ENCODE measurements at places on chromosomes 1 and 21.

- no peak for DNase-seq
Observed at GRCh38 chr1:71245246-71245645, 164.4 kb upstream of the ZRANB2 start.

DNA sequence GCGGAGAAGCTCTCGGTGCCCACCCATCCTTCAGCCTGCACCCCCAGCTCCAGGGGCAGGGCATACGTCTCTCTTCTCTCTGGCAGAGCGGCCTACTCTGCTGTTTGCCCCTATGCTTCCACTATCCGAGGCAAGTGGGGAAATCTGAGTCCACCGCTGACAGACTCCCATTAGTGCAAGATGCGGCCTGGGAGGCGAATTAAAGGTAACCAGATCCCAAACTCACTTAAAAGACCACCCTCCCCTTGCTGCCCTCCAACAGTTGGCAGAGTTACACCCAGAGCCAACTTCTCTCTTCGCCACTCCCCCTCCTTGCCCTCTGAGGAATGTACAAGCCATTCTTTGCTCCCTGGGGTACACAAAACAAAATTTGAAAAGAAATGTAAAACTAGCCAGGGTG, 6.4 kb downstream of the FOXD3 start:
- no peak for DNase-seq

- DNase-seq: no peak
Observed at GRCh38 chr21:25640202-25640942, 1.3 kb downstream of the JAM2 start.

DNA sequence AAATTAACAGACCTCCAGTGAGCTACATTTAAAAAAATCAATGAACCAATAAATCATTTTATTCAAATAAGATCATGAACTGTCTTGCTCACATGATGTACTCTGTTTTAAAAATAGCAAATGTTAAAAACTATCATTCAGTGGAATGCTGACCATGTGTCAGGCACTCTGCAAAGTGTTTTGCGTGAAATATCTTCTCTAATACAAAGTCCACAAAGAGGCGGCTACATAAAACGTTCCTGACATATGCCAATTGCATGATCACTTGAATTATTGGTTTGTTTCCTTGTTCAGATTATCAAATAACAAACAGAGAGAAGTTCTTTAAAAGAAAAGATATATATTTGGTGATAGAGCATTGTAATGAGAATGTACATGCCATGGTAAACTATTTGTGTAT, 10.7 kb downstream of the FMO2 start:
- DNase-seq: no peak

- no peak for DNase-seq
Observed at GRCh38 chr1:208201229-208201628, 43.0 kb downstream of the PLXNA2 start.

DNA sequence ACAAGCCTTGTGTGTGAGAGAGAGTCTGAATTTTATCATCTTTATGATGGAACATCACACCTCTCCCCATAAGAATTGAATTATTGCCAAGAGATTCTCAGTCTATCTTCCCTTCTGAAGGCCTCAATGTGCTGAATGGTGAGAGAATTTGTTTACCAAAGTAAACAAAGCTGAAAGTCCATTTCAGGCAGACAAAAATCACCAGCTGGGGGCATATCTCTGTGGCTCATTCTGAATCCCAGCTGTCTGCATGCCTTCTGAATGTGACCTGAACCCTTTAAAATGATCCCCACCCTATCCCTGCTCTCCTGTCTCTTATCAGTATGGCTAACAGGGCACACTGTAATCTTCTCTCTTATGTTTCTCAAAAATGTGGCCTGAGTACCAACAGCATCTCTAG, 99.1 kb upstream of the CAMK1G start:
- no peak for DNase-seq

GRCh38 chr1:87826681-87827251, 498.1 kb downstream of the LMO4 start:
- peak; percentile 53 for DNase-seq

- DNase-seq: no peak
Observed at GRCh38 chr1:58591806-58592205, 14.8 kb upstream of the TACSTD2 start.

DNA sequence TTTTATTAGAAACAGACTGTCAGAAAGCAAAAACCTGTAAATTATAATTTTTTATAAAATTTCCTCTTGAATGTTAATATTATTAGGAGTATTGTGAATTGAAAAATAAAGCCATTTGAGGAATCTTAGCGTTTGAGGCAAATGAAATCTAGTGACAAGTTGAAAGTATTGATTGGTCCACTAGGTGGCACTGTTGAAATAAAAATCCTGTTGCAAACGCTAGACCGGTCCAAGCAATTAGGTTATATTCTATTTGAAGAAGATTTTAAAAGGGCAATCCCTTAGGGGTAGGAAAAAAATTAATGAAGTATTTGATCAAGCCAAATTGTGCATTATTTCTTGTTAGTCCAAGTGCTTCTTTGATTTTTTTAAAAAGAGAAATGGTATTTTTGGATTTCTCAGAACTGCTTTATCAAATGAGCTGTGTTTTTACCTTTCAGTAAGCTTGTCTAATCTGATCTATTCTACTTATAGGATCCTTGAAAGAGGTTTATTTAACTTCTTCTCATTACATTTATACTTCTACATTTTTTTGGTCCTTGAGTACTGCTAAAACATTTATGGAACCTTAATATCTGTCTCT, 57.7 kb downstream of the ATG4C start:
- DNase-seq: peak; percentile 61

DNA sequence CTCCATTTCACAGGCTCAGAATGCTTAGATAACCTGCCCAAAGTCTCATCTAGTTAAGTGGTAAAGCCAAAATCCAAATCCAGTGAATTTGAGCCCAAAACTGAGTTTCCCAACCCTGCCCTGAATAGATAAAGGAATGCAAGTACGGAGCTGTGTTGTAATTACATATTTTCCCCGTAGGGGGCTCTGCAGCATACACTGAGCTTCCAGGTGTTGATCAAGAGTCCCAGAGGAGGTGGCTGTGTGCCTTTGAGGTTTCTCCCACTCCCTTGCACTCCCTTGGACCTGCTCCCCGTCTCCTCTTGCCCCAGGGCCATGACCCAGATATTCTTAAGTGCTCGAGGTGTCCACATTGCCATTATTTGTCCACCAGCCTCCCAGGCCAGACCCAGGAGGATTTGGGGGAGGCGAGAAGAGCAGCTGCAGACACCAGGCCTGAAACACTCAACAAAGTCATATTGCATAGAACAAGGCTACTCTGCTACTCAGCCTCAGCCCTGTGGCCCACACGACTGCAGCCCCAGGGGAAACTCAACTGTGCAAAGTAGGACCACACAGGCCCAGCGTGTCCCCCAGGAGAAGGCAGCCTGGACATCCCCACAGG, 18.4 kb upstream of the LY9 start:
- peak; percentile 52 for DNase-seq

- DNase-seq: no peak
Observed at GRCh38 chr1:29325675-29326074, 89.4 kb downstream of the PTPRU start.

DNA sequence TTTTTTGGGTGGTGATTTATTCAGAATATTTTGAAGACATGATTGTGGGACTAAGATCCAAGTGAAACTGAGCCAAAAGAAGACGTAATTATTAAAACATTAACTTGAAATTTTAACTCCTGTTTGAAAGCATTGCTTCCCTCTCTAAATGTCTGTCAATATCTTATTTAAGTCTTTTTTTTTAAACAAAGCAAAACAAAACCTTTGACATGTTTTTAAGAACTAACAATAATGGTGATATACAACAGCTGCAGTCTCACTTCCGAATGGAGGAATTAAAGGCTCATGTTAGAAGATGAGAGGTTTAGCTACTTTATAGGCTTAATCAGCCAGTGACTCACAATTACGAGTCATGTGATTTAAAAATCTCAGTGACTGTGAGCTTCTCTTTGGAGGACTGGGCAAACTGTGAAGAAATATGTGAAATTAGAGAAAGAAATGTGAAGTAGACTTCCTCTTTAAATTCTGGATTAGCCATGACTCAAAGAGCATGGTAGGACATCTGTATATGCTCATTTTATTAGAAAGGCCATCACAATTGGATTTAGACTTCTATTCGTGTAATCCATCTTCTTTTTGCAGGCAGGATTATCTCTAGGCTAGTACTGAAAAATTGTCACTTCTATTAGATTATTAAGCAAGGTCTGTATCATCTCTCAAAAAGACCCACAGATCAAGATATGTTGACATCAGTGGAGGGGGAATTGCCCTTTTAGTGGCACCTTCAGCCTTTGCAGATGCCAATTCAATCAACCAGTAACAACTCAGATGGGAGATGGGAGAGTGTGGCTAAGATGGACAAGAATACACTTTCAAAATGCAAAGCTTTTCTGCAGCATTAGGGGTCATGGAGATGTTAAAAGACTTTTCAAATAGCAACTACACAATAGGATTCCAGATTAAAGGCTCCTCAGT, 28.7 kb downstream of the KCNA3 start:
- no peak for DNase-seq

- no peak for DNase-seq
Observed at GRCh38 chr1:154729577-154729976, 121.6 kb upstream of the ADAR start.

GRCh38 chr1:113390871-113391648, 745 bp downstream of the MAGI3 start:
- DNase-seq: peak; percentile 51

DNA sequence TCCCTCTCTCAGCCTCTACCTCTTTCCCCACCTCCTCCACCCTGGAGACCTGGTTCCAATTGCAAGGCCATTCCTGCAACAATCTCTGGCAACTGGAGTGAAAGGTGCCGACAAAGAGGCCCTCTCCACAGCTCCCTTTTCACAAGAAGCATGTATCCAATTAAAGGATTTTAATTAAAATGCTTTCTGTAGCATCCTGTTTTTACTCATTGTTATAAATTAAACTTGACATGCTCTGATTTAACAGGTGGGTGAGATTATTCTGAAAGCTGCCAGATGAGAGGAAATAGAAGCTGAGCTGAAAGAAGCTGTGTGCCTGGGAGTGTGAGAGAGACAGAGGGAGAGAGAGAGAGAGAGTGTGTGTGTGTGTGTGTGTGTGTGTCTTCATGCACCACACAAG, 160.5 kb downstream of the TBX15 start:
- no peak for DNase-seq

- no peak for DNase-seq
Observed at GRCh38 chr1:159429074-159429861, 2.7 kb upstream of the OR10J4 start.

DNA sequence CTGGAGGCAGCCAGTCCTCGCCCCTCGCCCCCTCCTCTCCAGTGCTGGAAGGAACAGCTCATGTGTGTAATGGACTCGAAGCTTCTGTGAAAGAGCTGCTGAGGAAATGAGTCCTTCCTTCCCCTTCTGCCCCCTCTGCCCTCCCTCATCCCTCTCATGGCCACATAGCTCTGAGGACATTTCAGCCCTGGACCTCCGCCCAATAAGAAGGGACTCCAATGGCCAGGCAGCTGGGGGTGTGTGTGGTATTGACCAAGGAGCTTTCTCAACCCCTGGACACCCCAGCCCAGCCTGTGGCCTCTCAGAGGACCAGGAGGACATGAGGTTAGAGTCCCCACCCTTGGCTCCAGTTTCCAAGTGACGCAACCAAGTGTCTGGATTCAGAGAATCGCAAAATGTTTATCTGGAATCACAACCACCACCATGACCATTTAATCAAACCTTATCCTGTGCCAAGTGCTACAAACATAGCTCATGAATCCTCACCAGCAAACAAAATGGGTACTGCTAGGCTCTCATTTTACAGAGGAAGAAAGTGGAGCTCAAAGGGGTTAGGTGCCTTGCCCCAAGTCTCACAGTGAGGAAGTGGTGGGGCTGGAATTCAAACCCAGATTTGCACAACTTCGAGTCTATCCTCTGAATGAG, 47.8 kb upstream of the ECE1 start:
- no peak for DNase-seq

DNA sequence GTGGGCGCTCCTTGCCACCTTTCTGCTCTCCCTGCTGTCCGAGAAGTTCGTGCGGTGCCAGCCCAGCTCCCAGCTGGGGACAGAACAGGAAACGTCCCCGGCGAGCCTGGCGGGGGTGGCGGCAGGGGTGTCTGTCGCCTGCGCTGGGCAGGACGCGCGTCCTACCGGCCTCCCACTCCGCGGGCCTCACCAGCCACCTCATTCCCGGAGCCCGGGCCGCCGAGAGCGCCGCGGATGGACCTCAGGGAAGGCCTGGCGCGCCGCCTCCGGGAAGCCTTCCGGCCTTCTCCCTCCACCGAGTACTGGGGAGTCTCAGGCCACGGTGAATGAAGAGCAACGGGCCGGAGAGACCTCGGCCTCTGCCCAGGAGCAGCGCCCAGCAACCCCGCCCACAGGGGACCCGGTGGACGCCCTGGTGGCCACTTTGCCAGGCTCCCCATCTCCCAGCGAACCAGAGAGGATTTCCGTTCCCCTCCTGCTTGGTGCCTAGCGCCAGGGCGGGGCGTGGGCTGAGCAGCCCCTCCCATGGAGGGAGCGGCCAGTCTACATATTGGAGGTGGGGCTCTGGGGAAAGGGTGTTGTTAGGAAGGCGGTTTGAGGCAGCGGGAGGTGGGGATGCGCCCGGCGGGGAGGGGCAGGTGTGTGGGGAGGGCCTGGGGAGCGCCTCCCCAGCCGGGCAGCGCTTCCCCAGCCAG, 9.5 kb upstream of the TNFRSF14 start:
- DNase-seq: peak; percentile 91

DNA sequence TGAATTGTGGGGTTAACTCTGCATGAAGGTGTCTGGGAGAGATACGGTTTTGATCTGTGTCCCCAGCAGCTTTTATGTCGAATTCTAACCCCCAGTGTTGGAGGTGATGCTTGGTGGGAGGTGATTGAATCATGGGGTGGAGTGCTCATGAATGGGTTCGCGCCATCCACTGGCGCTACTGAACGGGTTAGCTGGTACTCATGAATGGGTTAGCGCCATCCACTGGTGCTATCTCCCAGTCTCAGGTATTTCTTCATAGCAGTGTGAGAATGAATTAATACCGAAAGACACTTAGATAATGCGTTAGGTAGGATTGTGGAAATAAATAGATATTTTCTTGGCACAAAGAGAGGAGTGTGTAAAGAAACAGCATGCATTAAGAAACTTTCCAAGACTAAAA, 32.9 kb upstream of the CLDN8 start:
- DNase-seq: no peak

- DNase-seq: no peak
Observed at GRCh38 chr1:52343979-52344378, 22.0 kb downstream of the CC2D1B start.

DNA sequence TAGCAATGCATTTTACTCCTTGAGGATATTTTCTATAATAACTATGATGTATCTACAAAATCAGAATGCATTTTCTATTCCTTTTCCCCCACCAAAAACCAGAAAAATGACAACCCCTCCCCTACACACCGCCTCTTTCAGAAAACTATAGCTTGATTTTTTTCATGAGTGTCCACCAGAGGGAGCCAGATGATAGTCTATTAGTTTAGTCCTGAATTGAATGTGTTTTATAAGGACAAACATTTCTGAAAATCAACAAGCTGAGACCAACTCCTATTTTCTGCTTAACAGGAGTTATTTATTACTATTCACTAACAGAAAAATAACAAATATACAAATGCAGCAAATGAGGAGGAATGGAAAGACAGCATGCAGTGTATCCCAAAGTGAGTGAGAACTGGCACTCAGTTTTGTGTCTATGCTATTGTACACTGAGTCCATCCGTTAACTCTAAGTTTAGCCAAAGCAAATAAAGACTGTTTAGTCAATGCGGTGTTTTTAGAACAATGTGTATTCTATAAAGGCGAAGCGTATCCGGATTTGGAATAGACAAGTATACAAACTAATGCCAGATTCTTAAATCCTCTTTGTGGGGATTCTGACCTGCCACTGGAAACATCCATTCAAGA, 182.6 kb downstream of the VAV3 start:
- DNase-seq: peak; percentile 79

Data from CD4-positive, alpha-beta T cell treated with Interferon alpha-2 for 1 hour (primary cell).